Cardiac fibroblast (primary cell): ENCODE measurements at places on chromosomes 2 and 18.

- no peak for DNase-seq
These were observed 595 bp upstream of the HDHD2 start for GRCh38 chr18:47150824-47151366.

DNA sequence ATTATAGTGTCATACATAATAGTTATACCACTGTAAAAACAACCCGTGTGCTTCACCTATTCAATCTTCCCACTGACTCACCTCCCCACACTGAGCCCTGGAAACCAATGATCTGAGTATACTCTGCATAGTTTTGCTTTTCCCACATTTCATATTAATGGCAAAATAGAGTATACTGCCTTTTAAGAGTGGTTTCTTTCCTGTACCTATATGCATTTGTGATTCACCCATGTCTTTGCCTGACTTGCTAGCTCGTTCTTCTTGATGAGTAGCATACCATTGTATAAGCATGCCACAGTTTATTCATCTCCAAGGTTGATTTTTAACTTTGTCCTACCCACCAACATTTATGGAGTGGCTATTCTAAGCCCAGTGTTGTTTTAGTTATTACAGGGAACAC, 686.4 kb downstream of the PLCL1 start:
- no peak for DNase-seq

- DNase-seq: no peak
These were observed 30.5 kb downstream of the LINC00305 start for GRCh38 chr18:64118406-64118805.

GRCh38 chr2:12498286-12498685, 218.4 kb upstream of the TRIB2 start:
- DNase-seq: no peak

DNA sequence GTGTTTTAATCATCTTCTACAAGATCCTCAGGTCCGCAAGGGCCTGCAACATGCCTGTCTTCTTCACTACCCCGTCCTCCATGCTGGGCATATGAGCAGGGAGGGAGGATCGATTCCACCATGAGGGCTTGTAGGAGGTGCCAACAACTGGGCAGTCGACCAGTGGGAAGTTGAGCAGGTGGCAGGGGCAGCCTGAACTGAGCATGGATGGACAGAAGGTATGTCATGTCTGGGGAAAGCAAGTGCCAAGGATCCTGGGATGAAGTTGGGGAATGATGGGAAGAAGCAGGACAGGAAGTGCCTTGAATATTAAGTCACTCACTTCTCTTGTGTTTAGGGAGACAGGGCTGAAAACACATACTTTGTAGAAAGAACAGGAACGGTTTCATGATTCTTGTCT, 44.7 kb downstream of the CTIF start:
- DNase-seq: no peak

DNA sequence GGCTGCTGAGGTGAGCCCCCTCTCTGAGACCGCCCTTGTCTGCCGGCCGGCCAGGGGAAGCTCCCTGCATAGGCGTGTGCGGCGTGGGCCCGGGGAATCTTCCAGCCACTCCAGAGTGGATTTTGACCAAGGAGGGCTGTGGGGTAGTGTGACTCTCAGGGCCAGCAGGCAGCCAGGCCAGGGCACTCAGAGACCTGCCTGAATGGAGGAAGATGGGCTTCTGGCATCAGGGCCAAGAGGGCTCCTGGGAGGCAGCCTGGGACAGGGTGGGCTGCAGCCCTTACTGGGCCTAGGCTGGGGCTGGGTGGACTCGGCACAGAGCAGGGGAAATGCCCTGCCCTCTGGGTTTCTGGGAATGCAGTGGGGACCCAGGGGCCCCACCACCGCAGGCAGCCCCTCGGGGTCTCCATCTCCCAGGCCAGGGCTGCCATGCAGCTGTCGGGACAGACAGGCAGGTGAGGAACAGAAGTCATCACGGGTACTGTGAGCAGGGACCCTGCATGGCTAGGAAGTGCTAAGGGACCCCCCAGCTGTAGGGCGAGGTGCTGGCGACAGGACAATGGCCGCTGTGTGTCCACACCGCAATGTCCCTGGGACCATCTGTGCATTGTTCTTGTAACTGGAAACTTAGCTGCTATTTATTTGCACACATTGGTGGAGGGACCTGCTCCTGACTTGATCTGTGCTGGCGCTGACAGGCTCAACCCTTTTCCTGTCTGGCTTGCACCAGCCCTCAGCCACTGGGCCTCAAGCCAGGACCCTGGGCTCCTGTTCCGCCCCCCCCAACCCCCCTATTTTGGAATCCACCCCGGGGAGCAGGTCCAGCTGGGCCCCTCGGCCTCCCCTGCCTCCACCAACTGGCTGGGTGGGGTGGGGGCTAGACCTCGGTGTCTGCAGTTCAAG, 4.1 kb downstream of the PDCD1 start:
- peak; percentile 31 for DNase-seq

GRCh38 chr18:44098551-44099098, 582.1 kb upstream of the SETBP1 start:
- DNase-seq: peak; percentile 62

- DNase-seq: no peak
These were observed 38.8 kb downstream of the DNER start for GRCh38 chr2:229675569-229675968.

DNA sequence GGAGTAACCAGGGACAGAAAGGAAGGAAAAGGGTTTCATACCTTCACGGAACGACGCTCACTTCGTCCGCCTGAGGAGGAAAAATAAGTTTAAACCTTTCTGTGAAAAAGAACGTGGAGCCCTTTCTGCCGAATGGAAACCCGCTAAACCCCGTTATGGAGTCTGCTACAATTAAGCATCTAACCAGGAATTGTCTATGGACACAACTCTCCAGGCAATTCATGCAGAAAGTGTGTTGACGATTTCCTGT, 528 bp upstream of the PPP4R3B start:
- no peak for DNase-seq

GRCh38 chr2:169818241-169818640, 6.5 kb downstream of the METTL5 start:
- DNase-seq: no peak

DNA sequence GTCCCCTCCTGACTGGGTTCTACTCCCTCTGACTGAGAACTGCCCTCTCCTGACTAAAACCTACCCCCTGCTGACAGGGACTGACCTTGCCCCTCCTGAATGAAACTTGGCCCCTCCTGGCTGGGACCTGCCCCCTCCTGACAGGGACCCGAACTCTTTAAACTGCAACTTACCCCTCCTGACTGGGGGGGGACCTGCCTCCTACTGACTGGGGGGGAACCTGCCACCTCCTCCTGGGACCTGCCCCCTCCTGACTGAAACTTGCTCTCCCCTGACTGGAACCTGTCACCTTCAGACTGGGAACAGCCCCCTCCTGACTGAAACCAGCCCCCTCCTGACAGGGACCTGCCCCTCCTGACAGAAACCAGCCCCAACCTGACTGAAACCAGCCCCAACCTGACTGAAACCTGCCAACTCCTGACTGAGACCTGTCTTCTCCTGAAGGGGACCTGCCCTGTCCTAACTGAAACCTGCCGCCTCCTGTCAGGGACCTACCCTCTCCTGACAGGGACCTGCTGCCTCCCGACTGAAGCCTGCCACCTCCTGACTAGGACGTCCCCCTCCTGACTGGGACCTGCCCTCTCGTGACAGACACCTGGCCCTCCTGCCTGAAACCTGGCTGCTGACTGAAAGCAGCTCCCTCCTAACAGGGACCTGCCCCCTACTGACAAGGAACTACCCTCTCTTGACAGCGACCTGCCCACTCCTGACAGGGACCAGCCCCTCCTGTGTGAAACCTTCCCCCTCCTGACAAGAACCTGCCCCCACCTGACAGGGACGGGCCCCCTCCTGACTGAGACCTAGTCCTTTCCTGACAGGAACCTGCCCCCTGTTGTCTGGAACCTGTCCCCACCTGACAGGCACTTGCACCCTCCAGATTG, 87.1 kb downstream of the PXDN start:
- DNase-seq: no peak

- DNase-seq: peak; percentile 67
These were observed 24.3 kb upstream of the VIT start for GRCh38 chr2:36672199-36672598.

GRCh38 chr2:25145803-25146202, 22.6 kb downstream of the POMC start:
- DNase-seq: no peak

- DNase-seq: no peak
These were observed 23.3 kb downstream of the PLEK start for GRCh38 chr2:68388358-68388757.

GRCh38 chr2:222334914-222335313, 36.1 kb upstream of the PAX3 start:
- DNase-seq: no peak

DNA sequence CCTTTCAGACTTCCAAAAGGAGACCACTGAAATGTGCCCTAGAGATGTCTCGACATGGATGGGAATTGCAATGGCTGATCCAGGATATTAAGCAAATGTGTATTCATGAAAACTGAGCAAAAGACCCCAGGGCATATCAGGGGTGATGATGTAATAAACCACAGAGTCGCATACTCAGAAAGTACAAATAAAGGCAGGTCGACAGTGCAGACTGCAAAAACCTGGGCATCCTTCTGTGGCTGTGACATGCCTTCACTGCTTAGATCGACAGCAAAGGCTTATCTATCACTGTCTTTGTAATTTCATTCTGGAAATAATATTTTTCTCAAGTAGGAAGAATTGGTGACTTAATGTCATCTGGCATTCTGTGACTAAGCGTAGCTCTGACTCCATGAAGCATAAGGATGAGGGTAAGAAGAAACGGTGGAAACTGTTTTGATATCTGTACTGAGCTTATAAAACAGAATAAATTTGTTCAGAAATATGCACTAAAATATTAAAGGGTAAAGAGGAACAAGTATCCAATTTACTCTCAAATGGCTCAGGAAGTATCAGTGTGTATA, 115.6 kb upstream of the NRP2 start:
- no peak for DNase-seq

GRCh38 chr2:104570259-104570658, 283.7 kb upstream of the POU3F3 start:
- no peak for DNase-seq

DNA sequence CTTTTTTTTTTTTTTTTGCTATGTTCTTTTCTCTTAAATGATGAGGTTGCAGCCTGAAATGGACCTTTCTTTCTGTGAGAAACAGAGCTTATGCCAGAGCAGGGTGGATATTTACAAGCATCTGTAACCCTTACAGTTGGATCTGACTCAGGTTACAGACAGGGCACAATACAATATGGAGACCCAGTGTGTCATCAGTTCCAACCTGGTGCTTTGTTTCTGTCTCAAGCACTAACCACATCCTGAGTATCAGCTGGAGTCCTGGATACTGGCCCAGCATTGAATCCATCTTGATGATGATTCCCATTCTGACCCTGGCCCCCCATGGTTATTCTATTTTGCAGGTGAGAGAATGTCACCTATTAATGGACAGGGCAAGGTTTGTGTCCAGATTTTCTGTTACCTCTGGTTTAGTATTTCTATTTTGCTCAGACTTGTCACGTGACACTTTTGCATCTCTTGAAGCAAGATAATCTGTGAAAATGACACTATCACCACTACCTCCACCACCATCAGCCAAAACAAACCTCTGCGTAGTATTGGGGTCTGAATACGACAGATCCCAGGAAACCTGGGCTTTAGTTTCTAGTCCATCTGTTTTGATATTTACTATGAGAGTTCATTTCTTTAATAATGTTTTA, 174.0 kb downstream of the CCDC85A start:
- DNase-seq: no peak

- DNase-seq: no peak
These were observed 42.5 kb downstream of the HRH4 start for GRCh38 chr18:24502667-24503523.

DNA sequence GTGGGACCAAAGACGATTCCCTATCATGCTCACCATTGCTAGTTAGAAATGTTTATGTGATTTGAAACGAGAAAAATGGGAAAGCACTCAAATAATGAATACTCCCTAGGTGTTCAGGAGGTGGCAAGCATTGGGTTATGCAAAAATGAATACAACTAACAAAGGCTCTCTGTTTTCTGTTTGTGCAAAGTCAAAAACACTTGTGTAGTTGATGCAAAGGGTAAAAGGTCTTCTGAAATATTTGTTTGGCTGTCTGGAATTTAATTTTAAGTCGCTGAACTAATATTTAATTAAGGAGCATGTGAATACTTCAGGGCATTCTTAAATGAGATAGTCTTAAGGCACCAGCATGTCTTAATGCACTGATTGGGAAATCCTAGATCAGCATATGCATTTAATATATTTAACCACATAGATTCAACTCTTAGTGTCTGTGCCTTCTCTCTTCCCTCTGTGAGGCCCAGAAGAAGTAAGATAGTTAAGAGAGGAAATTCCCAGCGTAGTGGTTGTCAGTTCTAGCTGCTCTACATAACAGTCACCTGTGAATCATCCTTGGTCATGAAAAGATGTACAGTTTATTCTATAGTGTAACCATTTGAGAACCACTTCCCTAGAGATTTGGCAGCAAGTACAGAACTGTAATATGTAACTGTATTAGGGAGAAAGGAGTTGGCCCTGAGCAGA, 111.9 kb downstream of the EPC2 start:
- DNase-seq: peak; percentile 5

- peak; percentile 73 for DNase-seq
These were observed 38.5 kb downstream of the PNO1 start for GRCh38 chr2:68196120-68196716.

- DNase-seq: peak; percentile 60
These were observed 600.0 kb downstream of the SLC4A3 start for GRCh38 chr2:220227266-220227920.

DNA sequence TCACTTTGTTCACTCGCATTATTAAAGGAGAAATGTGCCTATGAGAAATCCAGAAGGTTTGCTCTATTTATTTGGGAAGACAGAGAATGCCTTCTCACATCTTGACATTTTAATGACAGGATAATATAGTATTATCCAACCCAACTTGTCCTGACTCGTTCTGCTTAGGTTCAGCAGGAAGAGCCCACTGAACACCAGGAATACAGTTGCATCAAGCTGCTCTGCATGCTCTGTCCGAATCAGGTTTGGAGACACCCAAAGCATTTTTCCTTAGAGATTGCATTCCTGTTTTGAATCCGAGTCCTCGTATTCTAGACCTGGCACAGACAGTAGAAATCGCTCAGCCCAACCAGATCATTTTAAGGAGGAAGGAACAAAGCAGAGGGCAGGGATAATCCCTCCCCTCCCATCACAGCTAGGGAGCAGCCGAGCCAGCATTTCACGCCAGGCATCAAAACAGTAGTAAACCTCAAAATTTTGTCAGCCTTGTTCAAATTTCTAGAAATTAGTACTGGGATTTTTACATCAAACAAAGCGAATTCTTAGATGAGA, 837.4 kb upstream of the ID2 start:
- DNase-seq: peak; percentile 3
